ENCODE measurements at places on chromosomes 2 and 18. TPM values are rescaled to one million over a fixed set of nuclear protein-coding genes. Genes with fewer than 3 reads are reported as not detected.

The MAP2 gene
- 215 TPM for total RNA-seq

DNA sequence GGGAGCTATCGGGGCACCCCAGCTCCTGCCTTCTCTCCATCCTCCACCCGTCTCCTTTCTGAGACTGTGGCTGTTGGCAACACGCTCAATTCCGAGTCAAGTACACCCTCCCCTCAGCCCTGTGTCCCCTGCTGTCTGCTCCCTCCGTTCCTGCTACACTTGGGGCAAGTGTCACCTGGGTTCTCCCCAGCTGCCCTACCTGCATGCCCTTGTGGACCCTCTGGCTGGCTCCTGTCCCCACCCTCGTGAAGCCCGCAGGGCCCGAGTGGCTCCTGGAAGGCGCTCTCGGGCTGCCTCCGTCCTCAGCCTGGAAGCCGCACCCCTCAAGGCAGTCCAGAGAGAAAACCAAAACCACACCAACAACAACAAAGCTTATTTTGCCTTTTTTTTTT, 33.9 kb downstream of the PDIA6 start:
- no peak overlapping the region for H3K27ac ChIP-seq
- H3K4me1 ChIP-seq, result peaks cover 18% of the 10 kb centered on the region
- H3K36me3 ChIP-seq, result peaks cover 65% of the 10 kb centered on the region
- no peak for DNase-seq

DNA sequence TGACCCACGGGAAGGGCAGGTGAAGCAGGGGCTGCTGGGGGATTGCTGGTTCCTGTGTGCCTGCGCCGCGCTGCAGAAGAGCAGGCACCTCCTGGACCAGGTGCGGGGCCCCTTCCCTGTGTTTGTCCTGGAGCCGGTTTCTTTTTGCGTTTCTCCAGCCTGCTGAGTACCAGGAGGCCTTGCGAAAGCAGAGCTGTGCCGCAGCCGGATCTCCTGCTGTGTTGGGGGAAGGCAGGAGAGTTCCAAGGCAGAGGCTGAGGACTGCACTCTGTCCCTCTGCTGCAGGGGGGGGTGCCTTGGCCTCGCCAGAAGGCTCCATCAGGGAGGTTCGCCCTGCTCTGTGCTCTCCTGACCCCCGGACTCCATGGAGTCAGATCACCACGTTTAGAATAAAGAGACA, 2.8 kb downstream of the CAPN10 start:
- no peak for DNase-seq
- peaks cover 46% of the 10 kb centered on the region for H3K4me1 ChIP-seq
- no peaks in the 10 kb centered on the region for H3K27me3 ChIP-seq
- H3K27ac ChIP-seq, result no peak overlapping the region
- H3K36me3 ChIP-seq, result peaks cover 59% of the 10 kb centered on the region
- H3K4me3 ChIP-seq, result no peak overlapping the region

DNA sequence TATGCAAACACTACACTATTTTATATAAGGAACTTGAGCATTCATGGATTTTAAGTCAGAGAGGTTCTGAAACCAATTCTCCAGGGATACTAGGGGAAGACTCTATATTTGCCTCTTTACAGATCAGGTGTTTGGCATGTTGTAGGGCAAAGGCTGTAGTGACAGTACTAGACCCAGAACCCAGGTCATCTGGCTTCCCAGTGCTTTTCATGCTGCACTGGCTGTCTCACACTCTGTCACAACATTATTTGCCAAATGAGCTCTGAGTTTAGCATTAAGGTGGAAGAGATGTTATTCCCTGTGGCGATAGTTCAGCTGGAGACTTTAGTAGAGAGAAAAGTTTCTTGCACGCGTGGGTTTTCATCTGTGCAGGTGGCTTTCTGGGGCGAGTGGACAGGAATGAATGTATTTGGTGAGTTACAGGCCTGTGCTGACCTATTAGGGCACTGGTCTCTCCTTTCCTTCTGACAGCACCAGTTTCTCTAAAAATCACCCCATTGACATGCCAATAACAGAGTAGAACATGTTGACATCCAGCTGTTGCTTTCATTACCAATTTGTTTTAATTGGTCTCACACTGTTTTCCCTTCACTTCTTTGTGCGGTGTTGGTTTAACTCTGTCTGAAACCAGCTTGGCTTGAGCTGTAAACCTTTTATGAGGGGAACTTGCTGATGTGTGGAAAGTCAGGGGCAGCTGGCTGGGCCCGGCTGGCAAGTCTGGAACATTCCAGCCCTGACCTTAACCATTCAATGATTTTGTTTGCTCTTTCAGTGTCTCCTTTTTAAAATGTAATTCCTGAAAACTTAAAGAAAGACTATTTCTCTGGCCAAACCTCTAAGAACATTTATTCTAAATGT, 643.0 kb upstream of the FAM98A start:
- H3K27ac ChIP-seq, result no peak overlapping the region
- no peak overlapping the region for H3K4me3 ChIP-seq
- H3K36me3 ChIP-seq, result no peaks in the 10 kb centered on the region
- peak; percentile 10 for DNase-seq
